ENCODE measurements at places on chromosomes 5 and 9. TPM values are rescaled to one million over a fixed set of nuclear protein-coding genes. Genes with fewer than 3 reads are reported as not detected.

The LCN1 gene
- total RNA-seq = not detected

The PLK2 gene
- not detected for total RNA-seq

The UGT3A2 gene
- total RNA-seq = not detected

The PCDHGB4 gene
- 6.5 TPM for total RNA-seq

The SPINK13 gene
- not detected for total RNA-seq

The TLN1 gene
- total RNA-seq = 169 TPM

The PHF24 gene
- total RNA-seq = not detected

The PCDHB12 gene
- not detected for total RNA-seq

GRCh38 chr5:54991416-54991815, 6.0 kb upstream of the ESM1 start:
- DNase-seq = no peak

GRCh38 chr9:137387891-137388560, 34.9 kb downstream of the EXD3 start:
- DNase-seq = no peak

GRCh38 chr9:116661037-116661954, 25.8 kb upstream of the TRIM32 start:
- DNase-seq = peak; percentile 55

DNA sequence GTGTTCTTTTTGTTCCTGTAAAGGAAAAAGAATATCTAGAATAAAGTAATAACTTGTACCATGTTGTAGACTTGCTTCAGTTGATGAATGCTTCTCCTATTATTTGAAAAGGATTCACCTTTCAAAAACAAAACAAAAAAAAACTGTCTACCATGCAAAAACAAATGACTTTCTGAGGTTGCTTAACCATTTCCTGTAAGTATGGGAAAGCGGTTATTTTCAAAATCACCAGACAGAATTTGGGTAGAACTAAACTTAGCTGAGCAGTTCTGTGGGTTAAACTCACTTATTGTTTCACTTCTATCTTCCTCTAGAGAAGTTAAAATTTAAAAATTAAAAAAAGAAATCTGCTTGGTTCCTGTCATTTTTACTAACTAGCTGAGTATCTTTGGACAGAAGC, 25.2 kb downstream of the LNPEP start:
- DNase-seq = peak; percentile 80

- no peak for DNase-seq
Measured at GRCh38 chr9:125525921-125526631, 180.9 kb downstream of the MAPKAP1 start.

DNA sequence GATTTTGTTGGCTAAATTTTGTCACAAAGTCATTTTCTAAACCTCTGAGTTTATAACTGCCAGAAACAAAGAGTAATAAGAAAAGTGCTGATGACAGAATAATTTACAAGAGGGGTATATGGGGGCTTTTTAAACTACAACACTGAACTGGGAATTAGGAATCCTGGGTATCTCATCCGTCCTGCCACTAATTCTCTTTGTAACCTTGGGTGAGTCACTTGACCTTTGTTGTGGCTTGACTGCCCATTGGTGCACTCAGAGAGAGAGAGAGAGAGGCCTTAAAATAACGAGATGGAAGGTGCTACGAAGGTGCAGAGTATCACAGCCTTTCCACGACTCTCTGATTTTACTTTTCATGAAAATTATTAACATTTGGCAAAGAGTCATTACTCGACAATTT, 130.3 kb upstream of the CNTLN start:
- no peak for DNase-seq

- DNase-seq = no peak
Measured at GRCh38 chr9:76677481-76678055, 86.7 kb upstream of the PCA3 start.

DNA sequence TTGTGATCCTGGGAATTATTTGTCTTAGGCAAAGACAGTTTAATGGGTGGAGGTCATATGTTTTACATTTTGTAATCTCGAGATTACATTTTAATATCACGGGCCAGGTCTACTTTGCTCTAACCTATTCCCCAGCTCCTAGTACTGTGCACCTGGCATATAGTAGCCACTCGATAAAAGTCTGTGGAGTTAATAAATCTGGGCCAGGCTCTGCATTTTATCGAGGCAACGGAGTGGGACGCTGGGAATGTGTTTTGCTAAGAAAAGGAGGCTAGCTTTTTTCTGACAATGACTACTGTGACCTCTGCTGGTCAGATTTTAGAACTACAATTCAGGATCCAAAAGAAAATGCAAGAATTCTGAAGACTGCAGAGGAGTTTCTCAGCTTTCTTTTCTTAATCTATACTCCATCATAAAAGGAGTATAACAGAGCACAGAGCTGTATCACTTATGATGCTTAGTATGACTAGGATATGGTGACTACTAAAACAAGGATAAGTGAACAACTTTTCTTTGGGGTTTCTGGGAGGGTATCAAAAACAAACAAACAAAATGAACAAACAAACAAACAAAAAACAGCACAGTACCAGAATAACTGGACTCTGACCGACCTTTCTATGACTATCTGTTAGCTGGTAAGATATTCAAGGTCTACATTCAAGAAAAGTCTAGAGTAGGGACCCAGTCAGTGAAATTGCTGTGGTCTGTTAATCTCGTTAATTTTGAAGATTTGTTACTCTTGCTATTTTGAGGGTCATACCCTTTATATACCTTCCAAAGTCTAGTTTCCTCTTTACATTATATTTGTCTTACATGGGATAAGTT, 46.1 kb upstream of the CER1 start:
- peak; percentile 52 for DNase-seq

- no peak for DNase-seq
Measured at GRCh38 chr9:89145097-89145496, 33.5 kb downstream of the SHC3 start.

DNA sequence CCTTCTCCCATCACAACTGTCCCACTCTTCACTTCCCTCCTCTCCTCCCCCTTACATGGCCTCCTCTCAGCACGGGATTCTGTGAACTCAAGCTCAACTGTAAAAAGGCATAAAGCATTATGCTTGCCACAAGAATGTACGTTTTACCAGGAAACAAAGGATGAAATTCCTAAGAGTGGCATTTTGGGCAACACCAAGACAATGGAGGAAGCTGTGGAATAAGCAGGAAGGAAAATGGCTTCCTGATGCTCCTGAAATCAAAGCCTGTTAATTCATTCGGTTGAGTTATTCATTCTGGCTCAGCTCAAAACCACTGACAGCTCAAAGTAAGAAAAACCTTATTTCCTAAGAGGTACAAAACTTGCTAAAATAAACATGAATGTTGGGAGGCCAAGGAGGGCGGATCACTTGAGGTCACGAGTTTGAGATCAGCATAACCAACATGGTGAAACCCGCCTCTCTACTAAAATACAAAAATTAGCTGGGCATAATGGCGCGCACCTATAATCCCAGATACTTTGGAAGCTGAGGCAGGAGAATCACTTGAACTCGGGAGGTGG, 40.8 kb upstream of the DMRT1 start:
- no peak for DNase-seq

DNA sequence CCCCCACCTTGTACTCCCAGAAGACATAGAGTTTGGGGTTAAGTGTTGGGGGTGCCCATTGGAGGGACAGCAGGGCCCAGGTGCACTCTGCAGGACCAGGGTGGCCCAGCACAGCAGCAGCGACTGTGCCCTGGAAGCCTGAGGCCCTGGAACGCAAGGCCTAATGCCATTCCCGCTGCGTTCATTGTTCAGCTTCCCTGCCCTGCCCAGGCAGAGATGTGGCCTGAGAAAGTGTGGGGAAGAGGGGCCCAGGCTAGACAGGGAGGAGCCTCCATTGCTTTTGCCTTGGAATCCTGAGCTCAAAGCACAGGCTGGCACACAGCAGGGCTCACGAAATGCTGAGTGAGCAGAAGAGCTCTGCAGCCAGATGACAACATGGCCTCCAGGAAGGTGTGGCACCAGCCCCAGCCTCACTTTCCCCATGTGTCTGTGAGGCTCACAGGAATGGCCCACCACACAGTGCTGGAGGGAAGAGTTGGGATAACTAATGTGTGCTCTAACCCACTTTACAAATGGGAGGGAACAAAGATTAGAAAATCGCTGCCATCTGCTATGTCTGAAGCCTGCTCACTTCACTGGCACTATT, 19.4 kb downstream of the S1PR3 start:
- DNase-seq = no peak

- peak; percentile 68 for DNase-seq
Measured at GRCh38 chr5:65927503-65928321, 1.3 kb downstream of the ERBIN start.

Data from OCI-LY7 (cell line).